ENCODE measurements at places on chromosomes 11 and 22.

DNA sequence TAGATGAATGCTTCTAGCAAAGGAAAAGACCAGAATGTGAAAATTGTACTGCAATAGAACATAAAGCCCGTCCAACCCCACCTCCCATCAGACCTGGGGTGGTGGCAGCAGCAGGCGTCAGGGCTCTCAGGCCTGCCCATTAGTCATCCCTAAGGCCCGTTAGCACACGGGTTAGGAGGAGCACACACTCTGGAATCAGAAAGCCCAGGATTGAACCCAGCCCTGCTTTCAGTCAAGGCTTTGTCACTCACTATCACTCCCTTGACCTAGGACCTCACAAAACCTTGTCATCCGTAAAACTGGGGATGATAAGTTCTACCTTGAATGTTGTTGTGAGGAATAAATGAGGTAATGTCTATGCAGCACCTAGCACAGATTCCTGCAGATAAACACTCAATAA is 26.9 kb downstream of the MICAL3 start:
- ATAC-seq: no peak

DNA sequence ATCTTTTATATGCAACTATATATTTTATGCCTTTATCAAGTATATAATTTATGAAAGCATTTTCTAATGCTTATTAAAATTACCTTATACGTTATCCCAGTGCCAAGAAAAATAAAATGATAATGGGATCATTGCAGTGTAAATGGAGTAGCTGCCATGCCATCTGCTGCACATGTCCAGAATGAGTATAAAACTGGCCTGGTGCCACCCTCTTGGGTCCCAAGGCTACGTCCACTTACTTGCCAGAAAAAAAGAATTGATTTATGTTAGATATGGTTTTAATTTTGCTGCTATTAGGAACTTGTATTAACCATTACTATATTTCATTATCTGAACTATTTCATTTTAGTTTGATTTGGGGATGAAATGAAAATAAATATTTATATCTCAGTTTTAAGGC is 1127.1 kb upstream of the CNTN5 start:
- ATAC-seq: no peak

GRCh38 chr11:85133636-85134035 is 493.5 kb downstream of the DLG2 start:
- no peak for ATAC-seq

GRCh38 chr11:78239781-78240180 is 51.1 kb downstream of the USP35 start:
- no peak for ATAC-seq

DNA sequence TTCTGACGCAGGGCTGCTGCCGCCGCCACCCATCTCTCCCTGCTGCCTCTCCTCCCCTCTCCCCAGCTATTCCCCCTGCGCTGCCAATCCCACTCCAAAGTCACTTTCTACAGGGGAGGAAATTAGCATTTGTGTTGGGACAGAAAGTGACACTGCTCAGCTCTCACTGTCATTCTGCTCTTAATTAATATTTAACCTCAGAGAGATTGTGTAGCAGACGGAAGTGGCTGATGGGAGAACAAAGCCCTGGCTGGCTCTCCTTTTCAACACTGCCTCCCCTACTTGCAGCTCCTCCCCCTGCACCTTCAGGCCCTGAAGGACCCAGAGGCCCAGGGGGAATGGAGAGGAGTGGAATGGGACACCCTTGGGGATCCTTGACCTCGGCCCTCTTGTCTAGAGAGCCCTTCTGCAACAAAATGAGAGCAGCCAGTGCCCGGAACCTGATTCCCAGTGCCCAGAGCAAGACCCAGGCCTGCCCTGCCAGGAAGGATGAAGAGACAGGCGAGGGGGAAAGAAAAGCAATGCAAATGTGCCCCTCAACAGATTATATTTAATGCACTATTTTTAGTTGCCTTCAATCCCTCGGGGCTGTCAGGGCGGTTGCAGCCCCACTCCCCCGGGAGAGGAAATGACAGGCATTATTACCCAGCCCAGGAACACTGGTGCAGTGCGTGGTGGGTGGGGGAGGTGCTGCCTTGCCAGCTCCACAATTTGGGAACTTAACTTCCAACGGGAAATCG is 14.6 kb upstream of the NRGN start:
- ATAC-seq: peak; percentile 58

- peak; percentile 44 for ATAC-seq
Measured at GRCh38 chr11:34488855-34489557, 24.6 kb downstream of the ELF5 start.

- ATAC-seq: no peak
Measured at GRCh38 chr11:12809864-12810567, 135.8 kb downstream of the TEAD1 start.

GRCh38 chr11:101726988-101727387 is 143.2 kb upstream of the TRPC6 start:
- no peak for ATAC-seq

- no peak for ATAC-seq
Measured at GRCh38 chr11:93072229-93072914, 102.9 kb downstream of the MTNR1B start.

DNA sequence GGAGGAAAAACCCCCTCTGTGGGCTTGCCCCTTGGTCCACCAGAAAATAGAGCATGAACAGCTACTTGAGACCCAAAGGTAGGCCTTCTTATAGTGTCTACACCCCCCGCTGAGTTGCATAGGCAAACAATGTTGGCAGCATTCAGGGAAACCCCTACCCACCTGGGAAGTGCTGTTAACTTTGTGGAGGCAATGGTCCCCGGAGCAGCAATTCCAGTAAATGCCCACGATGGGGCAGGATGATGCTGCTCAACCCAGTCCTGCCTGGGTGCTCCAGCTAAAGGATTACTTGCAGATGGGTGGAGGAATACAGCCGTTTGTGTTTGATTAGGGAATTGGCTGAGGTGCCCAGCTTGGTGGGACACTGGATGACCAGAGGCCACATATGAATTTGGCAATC is 381.3 kb upstream of the ANO5 start:
- ATAC-seq: no peak

GRCh38 chr11:64796047-64796756 is 6.8 kb downstream of the MAP4K2 start:
- ATAC-seq: no peak

DNA sequence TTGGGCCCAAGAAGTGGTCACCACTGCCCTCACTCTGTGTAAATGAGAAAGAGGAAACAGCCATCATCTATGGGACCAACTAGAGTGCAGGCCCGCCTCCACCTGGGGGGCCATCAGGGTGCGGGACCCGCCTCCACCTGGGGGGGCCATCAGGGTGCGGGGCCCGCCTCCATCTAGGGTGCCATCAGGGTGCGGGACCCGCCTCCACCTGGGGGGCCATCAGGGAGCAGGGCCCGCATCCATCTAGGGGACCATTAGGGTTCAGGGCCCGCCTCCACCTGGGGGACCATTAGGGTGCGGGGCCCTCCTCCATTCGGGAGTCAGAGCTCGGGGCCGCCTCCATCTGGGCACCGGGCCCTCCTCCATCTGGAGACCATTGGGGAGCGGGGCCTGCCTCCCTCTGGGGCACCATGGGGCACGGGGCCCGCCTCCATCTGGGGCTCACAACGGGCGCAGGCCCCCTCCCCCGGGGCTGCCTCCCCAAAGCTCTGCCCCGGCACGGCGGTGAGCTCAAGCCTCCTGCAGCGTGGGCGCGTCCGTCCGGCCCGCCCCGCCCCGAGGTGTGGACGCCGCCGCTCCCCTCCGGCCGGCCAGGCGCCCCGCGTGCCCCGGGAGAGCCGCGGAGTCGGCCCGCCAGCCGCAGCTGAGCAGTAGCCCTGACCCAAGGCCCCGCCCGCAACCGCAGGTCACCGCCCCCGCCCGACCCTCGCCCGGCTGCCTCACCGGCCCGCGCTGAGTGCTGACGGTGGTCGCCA is 512 bp downstream of the TOLLIP start:
- ATAC-seq: peak; percentile 59

DNA sequence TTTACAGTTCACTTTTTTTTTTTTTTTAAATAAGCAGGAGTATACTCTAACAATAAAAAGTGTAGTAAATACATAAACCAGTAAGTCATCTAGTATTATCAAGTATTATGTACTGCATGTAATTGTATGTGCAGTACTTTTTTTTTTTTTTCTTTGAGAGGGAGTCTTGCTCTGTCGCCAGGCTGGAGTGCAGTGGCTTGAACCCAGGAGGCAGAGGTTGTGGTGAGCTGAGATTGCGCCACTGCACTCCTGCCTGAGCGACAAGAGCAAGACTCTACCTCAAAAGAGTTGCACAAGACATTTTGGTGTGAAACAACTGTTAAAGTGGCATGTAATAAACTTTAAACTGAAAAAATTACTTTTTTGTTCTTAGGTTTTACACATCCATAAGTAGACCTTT is 16.7 kb downstream of the BCL2L13 start:
- ATAC-seq: no peak

GRCh38 chr22:32880061-32880460 is 78.6 kb downstream of the TIMP3 start:
- ATAC-seq: no peak

DNA sequence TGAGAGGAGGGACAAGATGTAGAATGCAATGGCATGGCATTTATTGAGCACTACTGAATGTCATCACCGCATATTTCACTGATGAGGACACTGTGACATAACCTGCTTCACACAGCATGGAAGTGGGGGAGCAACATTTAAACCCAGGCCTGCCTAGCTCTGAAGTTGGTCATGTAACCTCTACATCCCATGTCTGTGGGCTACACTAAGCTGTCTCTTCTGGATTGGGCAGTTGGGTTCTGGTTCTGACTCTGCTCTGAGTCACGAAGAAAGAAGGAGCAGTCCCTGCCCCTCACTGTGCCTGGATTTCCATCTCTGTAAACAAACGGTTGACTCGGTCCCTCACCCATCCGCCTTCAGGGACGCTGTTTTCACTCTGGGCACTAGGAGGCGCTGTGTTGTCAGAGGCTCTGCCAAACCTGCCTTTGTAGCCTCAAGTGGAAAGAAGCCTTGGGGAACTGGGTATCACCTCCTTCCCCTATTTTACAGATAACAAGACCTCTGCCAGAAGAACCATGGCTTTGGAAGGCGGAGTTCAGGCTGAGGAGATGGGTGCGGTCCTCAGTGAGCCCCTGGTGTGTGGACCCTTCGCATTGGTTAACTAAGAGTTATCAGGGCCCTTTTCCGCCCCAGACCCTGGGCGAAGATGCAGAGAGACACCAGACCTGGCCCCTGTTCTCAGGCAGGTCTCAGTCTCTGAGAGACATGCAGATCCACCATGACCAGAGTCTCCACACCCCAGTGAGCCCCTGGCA is 12.7 kb upstream of the ARHGEF17 start:
- peak; percentile 85 for ATAC-seq

GRCh38 chr22:27134315-27134701 is 476.9 kb downstream of the MIAT start:
- ATAC-seq: peak; percentile 53

DNA sequence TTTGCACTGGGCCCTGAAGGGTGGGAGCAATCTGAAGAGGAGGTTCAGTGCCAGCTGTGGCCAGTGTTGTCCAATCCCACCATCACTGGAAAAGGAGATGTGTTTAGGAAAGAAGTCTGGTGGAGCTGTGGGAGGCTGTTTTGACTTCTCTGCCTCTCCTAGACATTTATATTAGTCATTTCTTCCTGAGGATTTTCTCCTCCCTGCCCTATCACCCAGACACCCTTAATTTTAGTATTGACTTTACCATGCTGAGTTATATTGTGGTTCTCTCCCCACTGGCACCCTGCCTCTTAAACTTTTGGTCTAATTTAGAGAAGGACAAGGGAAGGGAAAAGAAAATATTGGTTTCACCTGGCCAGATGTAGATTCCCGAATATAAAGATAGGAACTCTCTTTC is 159.1 kb downstream of the WNT11 start:
- no peak for ATAC-seq

DNA sequence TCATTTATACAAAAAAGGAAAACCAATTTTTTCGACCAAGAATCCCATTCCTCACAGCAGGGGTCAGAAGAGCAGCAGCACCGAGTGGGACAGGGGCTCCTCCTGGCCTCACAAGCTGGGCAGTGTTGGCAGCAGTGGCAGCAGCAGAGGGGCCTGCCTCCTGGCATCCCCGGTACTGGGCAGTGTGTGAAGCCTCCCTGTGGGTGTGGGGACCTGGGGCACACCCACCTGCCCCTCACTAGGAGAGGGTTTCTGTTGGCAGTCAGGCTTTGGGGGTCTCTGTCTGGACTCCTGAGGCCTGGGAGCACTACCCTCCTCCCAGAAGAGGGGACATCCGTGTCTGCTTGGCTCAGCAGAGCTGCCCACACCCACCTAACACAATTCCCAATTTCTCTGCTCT is 67.8 kb downstream of the NECTIN1 start:
- ATAC-seq: no peak

DNA sequence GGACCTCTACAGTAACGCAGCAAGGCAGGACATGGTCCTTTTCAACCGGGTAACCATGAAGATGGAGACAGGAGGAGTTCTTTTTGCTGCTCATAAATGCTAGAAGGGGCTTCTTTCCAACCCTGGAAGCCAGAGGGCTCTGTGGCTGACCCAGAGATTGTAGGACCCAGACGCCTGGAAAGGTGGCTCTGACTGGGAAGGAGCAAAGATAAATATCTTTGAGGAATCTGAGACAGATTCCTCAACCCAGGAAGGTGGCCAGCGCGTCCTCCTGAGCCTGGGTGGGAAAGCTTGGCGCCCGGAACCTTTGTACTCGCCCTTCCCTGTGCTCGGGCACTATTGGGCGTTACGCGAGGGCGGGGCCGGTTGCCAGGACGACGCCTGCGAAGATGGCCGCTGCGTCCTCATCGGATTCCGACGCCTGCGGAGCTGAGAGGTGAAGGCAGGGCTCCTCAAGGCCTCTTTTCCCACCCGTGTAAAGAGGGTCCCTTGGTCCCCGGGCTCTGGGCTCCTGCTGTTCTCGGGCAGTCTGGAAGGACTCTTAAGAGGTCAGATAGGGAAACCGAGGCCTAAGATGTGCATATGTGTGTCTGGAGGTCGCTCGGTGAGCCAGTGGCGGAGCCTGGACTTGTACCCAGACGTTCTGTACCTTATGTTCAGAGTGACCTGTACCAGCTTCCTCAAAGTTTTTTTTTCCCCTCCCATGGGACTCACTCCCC is at the start of gene BBS1:
Gene BBS1 (plus strand): TSS at position 365 of the 719 bp plus-strand sequence. CDS start 25 bp downstream, at position 390.
- peak; percentile 97 for ATAC-seq

DNA sequence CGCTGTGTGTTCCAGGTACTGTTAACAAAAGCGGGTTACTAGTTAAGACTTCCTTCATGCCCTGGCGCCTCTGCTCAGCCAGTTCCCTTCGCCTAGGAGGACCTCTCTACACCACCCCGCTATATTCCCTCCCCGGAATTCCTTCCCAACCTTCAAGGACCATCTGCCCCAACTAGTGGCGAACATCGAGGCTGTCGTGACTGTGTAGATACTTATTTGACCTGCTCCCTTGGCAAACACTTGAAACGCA is 450 bp upstream of the BCL2L13 start:
- peak; percentile 37 for ATAC-seq

- no peak for ATAC-seq
Measured at GRCh38 chr22:40877488-40877887, 15.6 kb upstream of the DNAJB7 start.

- no peak for ATAC-seq
Measured at GRCh38 chr11:57348636-57349313, 10.6 kb downstream of the P2RX3 start.

DNA sequence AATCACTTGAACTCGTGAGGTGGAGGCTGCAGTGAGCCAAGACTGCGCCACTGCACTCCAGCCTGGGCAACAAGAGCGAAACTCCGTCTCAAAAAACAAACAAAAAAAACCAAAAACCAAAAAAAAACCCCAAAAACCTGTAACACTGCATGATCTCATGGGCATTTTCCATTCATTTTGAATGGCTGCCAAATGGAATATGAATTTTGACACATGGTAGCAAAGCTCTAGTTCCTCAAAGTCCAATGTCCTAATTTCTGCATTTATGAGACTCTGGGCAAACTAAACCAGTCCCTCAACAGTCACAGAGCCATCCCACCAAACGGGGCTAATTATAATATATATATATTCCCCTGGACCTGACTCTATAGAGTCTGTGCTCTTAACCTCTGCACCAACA is 61.8 kb downstream of the SGSM3 start:
- no peak for ATAC-seq

GRCh38 chr22:25134028-25134427 is 65.6 kb upstream of the CRYBB3 start:
- ATAC-seq: no peak
